ENCODE measurements at places on chromosomes 7 and 10.

DNA sequence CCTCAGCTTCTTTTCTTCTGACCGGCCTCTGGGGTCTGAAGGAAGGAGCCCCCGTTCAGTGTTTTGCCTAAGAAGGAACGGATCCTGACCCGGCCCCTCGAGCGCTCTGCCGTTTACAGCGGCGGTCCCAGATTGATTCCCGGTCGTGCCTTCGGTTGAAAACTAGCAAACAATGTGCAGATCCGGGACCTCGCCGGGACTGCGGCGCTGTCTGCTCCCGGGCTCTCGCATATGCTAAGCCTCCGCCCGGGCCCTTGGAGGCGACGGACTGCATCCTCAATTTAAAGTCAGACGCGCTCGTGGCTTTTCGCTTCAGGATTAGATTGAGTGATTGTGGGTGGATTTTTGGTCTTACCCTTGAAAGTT, 559 bp downstream of the DBF4 start:
- peak; percentile 29 for DNase-seq

GRCh38 chr10:62819141-62819920, 3.2 kb upstream of the EGR2 start:
- DNase-seq, result no peak

DNA sequence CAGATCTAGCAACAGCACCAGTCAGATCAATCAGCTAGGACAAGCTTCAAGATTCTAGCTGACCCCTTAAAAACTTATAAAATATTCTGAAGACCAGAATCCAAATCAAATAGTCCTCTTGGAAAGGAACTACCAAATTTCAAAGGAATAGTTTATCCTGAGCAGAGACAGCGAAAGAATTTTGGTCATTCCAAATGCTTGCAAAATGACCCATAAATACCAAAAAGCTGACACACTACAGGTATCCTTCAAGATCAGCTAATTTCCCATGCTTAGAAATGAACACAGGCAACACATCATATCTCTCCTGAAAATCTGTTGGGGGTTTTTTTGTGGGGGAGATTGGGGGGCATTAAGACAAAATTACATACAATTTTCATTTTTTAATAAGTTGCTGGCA, 78.8 kb downstream of the PDSS1 start:
- no peak for DNase-seq

DNA sequence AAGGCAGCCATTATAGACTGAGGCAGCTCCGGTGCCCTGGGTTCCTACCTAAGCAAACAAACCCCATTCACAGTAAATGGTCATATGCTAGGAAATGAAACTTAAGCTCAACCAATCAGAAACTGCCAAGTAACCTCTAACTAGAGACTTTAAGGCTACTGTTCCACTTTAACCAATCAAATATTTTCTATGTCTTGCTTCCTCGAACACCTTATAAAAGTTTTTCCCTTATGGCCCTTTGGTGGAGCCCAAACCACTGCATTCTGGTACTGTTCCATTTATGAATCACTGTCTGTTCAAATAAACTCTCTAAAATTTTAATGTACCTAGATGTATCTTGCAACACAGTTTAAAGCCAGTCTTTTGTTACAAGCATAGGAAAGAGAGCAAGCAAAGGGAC, 361.1 kb downstream of the HGF start:
- no peak for DNase-seq

DNA sequence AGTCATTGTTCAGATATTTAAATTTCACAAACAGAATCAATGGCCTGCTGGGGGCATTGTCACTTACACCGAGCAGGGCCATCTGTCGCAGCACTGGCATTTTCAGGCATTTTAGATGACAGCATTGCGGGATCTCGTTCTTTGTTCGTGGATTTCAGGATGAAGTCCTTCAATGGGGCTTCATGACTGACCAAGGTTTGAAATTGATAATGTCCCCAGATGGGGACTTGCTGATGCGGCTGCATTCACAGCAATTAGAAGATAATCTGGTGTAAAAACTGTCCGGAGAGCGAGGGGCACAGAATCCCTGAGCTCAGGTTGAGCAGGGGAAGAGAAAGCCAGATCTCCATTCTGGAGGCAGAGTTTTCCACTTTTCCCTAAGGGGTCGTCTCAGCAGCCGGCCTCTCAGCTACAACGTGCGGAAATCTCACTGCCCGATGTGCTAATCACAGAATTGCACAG, 1.9 kb upstream of the C7orf33 start:
- DNase-seq, result no peak

DNA sequence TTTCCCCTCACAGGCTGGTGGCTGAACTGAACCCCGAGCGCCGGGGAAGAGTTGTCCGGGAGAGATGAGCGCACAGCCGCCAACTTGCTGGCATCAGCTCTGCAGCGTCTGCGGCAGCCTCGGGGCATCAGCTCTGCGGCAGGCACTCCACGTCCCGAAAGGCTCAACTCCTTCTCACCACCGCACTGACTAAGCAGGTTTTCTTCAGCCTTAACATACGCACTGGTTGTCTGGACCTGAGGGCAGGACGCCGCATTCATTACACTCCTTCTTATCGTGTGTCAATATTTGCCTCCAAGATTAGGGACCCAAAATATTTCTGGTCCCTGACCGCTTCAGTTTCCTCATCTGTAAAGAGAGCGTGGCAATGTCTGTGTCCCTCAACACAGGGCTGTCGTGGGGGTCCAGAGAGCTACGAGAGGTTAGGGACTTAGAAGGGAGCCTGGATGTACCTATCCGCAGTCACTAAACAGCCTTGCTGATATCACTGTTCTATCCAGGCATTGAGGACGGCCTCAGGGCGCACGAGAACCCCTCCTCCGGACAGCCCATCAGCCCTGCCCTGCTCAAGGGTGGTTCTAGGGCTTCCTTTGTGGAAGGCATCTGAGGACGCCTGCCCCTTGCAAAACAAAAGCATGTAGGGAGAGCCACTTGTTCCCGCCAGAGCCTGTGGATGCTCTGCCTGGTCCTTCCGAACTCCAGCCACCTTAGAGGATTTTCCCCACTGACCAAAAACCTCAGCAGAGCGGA, 42.8 kb upstream of the FIGNL1 start:
- no peak for DNase-seq

GRCh38 chr7:1318051-1318450, 85.4 kb downstream of the UNCX start:
- DNase-seq, result no peak

DNA sequence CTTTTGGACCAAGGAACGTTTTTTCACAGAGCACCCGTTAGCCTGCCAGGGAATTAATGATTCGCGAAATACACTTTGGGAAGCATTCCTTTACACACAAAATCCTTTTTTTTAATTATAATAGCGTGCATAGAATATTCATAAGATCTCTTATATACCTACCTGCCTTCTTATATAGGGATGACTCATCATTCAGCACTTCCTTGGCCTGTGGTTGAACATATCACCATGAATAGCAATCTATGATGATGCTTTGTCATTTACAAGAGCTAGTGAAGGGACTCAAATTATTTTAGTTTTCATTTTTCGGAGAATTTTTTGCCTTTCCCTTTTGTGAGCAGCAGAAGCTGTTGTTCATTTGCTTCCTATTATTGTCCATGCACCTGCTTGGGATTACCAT, 97.0 kb downstream of the CDH23 start:
- peak; percentile 2 for DNase-seq

DNA sequence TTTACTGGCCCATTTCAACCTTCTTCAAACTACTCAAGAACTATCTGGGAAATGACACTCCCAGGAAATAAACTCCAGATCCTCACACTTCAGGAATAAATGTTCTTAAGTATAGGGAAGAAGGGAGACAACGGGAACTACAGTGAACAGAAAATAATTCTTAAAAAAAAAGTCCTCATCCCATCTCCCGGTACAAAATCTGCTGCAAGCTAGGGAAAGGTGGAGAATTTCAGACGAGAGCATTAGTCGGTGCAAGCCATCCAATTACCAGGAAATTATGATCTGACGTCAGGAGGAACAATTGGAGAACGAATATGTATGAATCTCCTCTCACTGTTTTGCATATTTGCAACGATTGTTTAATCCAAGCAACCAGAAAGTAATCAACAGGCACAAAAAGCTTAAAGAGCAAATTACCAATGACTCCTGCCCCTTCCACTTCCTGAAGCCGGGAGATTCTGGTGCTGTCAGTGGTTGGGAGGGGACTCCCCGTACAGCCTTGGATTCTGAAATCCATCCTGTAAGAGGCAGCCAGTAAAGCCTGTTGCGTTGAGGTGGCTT, 15.1 kb upstream of the GATA3 start:
- DNase-seq, result no peak

- no peak for DNase-seq
Measured at GRCh38 chr10:21681156-21681555, 147.1 kb downstream of the MLLT10 start.

- DNase-seq, result no peak
Measured at GRCh38 chr10:133400624-133401424, 6.9 kb downstream of the MTG1 start.

DNA sequence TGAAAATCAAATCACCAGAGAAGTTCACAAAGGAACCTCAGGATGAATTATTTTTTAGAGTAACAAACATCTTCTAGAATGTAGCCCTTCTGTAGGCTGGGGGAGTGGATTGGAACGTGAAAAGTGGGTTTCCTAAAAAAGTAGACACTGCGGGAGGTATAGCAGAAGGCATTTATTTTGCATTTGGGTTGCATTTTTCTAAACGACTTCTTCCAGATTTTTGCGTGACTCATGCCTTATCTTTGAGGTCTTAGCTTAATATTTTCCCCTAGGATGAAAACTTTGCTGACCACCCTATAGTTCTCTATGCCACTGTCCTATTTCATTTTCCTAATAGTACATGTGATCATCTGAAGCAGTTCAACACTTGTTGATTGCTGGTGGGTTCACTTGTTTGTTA, 112.7 kb upstream of the JCAD start:
- DNase-seq, result no peak

- no peak for DNase-seq
Measured at GRCh38 chr10:23172429-23173213, 19.5 kb upstream of the PTF1A start.

GRCh38 chr10:121171825-121172787, 320.9 kb downstream of the WDR11 start:
- no peak for DNase-seq

GRCh38 chr7:106644999-106645398, 16.0 kb downstream of the CCDC71L start:
- no peak for DNase-seq

DNA sequence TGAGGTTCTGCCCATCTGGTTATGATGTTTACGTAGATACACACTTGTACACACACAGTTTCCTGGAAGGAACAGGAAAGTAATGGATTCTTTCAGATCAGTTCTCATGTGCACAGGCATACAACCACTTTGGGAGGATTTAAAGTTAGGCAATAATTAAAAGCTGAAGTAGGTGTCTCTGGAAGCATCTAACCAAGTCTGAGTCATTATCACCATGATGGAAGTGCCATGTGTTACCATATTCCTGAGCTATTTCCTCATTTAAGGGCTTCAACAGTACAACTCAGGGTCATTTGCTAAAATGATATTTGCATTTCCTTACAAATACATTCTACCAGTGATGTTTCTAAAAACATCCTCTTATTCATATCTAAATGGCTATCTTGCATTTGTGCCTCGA, 41.4 kb upstream of the BET1 start:
- peak; percentile 56 for DNase-seq

GRCh38 chr7:120337308-120337907, 64.4 kb downstream of the KCND2 start:
- peak; percentile 19 for DNase-seq

GRCh38 chr10:22222236-22223190, 4.7 kb upstream of the EBLN1 start:
- DNase-seq, result no peak

GRCh38 chr10:98664329-98665042, 217.8 kb upstream of the HPS1 start:
- DNase-seq, result peak; percentile 6

DNA sequence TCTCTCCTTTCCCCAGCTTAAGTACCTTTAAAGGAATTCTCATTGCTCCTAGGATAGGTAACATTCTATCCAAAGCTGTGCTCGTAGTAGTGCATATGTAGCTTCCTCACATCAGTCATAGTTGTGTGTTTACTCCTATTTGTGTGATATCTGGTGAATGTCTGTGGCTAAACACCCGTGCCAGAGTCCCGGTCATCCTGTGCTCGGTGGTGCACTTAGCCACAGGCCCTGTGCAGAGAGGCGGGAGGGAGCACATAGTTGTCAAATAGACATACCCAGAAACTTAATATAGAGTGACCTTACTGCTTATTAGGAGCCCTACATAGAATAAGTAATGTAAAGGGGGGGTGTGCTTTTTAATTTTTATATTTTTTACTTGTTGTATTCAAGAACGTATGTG, 76.6 kb downstream of the RBM33 start:
- no peak for DNase-seq

DNA sequence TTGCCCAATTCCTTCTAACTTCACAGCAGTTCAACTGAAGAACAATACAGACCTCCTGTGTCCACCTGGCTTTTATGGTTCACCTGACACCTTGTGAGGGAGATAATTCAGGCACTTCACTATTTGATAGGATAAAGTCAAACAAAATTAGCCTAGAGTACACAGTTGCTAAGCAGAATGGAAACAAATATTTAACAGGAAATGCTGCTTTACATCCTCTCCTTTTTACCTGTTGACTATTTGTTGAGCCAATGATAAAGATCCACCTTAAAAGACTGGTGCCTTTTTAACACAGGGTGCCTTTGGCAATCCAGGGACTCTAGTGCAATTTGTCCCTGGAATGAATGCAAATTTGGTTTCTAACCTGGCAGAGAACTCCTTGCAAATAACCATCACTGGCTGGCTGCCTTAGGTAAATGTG, 39.8 kb downstream of the ITPRID1 start:
- DNase-seq, result no peak

DNA sequence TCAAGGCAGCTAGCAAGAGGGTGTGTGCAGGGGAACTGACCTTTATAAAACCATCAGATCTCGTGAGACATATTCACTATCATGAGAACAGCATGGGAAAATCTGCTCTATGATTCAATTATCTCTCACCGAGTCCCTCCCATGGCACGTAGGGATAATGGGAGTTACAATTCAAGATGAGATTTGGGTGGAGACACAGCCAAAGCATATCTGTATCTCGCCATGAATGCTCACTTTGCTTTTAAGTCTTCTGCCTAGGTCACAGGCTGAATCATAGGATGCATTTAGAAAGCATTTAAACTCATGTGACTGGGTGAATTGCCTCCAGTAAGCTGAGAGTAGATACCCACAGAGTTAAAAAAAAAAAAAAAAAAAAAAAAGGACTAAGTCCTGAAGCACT, 220.0 kb downstream of the AGMO start:
- DNase-seq, result no peak

- DNase-seq, result no peak
Measured at GRCh38 chr10:72625276-72625607, 637 bp downstream of the MICU1 start.

- no peak for DNase-seq
Measured at GRCh38 chr7:106239406-106239805, 45.4 kb downstream of the NAMPT start.

DNA sequence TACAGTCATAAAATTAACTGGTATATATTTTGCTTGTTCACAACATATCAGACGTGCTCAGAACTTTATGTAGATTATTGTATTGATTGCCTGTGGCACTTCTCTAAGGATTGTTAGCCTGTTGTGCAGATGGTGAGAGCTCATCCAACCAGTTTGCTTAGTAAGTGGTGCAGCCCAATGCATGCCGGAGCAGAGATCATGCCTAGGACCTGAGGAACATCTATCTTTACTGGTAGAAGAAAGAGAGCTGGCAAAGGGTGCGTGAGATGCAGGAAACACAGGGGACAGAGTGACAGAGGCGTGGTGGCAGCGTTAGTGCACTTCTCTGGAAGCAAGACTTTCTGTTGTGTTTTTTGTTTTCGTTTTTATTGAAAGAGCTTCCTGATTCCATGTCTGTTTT, 35.9 kb downstream of the CCM2 start:
- DNase-seq, result no peak

- no peak for DNase-seq
Measured at GRCh38 chr7:157739650-157740049, 402.8 kb downstream of the DNAJB6 start.

GRCh38 chr7:2626498-2627117, 5.2 kb upstream of the TTYH3 start:
- DNase-seq, result no peak

All from renal cortical epithelial cell (primary cell).